ENCODE measurements at places on chromosomes 11 and 22. TPM values are rescaled to one million over a fixed set of nuclear protein-coding genes. Genes with fewer than 3 reads are reported as not detected.

GRCh38 chr11:115892016-115892415 is 387.8 kb upstream of the CADM1 start:
- DNase-seq, result peak; percentile 61

GRCh38 chr11:13008625-13009475 is at the start of gene RASSF10:
RASSF10 (plus strand) TSS chr11:13009316; CDS start chr11:13009577, 261 bp downstream.
- DNase-seq, result peak; percentile 70

The RBMXL2 gene
- not detected for total RNA-seq

DNA sequence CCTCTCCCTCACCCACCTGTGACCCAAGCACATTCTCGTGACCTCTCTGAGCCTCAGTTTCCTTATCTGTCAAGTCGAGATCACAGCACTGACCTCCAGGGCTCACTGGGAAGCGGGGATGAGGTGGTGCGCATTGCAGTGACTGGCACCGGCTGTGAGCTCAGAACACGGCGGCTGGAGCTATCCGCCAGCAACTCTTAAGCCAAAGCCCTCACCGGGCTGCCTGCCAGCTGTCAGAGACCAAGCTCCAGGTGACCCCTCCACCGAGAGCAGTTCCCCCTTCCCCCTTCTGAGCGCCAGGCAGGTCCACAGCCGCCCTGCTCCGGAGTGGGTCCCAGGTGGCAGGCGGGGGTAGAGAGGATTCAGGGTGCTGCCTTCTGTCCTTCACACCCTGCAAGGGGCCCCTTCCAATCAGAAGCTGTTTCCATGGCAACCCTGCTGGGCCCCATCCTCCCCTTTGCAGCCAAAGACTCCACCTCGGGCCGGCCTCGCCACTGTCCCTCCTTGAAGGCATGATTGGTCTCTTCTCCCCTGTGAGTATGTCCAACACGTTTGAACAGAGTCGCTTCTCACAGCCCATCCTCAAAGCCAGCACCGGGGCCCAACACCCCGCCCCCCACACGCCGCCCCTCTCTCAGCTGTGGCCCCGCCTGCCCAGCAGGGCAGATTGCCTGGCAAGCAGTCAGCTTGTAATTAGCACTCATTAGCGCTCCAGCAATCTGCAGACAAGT is 98.7 kb downstream of the WNT7B start:
- no peak for DNase-seq

The PANX3 gene
- total RNA-seq, result not detected

DNA sequence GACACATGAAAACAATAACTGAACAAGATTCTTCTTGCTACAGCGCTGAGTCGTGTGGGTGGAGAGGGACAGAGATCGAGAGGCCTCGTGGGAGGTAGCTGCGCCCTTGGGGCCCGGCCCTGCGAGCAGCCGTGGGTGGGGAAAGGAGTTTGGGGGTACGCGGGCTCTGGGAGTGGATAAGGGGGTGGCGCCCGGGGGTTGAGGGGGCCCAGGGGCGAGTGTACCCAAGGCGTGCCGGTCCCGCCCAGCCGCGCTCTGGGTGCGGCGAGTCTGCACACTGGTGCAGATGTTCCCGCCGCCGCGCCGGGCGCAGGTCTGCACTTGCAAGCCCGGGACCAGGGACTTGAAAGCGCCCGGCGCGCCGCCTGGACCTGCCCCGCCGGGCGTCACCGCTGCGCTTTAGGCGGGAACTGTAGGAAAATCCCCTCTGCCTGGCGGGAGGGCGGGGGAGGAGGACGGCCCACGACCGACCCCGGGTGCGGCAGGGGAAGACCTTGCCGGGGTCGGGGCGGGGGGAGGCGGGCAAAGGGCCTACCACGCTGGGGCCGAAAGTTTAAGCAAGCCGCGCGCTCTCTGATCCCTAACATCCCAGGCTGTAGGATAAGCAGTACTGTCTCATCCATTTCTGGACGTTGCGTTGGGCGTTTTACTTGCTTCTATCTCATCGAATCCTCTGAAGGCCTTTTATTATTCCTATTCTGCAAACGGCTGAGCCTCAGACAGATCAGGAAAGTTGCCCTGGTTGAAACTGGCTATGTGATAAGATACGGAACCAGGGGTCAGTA is 1.4 kb upstream of the KREMEN1 start:
- peak; percentile 20 for DNase-seq

- no peak for DNase-seq
Observed at GRCh38 chr11:109133159-109133558, 288.8 kb upstream of the C11orf87 start.

DNA sequence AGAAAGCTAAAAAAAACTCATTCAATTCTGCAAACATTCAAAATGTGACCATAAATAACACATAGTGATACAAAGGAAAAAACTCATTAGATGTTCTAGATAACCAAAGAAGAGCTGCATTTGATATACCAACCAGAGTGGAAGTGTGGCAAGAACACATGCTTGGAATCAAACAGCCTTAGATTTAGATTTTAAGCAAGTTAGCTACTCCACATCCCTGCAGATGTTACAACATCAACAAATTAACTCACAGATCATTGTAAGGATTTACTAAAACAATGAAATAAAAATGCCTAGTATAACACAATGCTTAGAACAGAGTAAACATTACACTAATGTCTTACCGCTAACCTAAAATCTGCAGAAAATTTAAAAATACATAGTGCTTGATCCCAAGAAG is 114.0 kb upstream of the AKIP1 start:
- DNase-seq, result no peak

GRCh38 chr11:1104411-1105182 is 29.9 kb downstream of the MUC2 start:
- DNase-seq, result no peak

GRCh38 chr11:7451520-7451919 is 33.8 kb upstream of the OLFML1 start:
- no peak for DNase-seq

DNA sequence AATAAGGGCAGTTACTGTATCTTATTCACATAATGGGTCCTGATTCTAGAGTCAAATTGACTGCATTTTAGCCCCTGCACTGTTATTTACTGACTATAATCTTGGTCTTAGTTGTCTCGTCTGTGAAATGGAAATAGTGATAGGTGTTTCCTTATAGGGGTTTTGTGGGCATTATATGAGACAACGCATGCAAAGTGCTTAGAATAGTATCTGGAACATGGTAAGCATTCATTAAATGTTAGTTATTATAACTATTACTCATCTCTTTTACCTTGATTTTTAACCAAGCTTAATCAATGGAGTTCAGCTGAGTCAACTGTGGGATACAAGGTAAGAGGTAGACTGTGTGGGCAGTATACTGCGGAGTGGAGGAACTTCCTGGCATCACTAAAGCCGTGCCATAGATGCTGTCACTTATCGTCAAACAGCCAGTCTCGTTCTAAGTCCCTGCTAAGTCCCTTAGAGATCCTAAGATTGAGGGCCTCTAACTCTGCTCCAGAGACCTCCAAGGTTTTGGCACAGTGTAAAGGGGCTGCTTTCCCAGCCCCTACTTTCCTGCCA is 2.6 kb upstream of the ZC3H12C start:
- DNase-seq, result no peak

The GALNT18 gene
- total RNA-seq, result 9.5 TPM

The NEFH gene
- 0.17 TPM for total RNA-seq

The UPB1 gene
- under 0.01 TPM for total RNA-seq

The PDGFB gene
- not detected for total RNA-seq

The C11orf42 gene
- total RNA-seq, result not detected

DNA sequence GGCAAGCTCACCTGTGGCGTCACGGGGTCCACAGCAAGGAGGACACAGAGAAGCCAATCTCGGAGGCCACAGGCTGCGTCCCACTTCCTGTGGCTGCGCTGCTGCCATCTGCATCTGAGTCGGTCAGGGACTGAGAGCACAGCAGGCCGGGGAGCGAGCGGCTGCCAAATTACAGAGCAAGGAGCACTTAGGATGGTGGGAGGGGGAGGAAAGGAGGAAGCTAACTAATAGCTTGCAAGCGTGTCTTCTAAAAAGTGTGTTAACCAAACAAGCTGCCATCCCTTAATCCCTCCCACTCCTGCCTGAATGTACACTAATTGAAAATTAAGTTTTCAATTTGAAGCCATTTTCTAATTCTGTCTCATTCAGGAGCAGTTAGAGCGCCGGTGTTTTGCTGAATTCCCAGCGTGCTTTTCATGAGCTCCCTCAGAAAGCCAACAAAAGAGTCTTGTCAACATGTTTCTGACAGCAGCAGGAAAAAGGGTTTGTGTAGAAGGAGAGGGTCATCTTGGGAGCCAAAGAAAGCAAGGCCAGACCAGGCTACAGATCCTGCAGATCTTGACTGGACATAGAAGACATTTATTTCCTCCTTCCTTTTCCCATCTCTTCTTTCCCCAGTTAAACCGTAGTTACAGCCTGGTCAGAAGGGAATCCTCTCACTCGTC is 42.4 kb upstream of the API5 start:
- DNase-seq, result no peak
